ENCODE measurements at places on chromosomes 7 and 10.

DNA sequence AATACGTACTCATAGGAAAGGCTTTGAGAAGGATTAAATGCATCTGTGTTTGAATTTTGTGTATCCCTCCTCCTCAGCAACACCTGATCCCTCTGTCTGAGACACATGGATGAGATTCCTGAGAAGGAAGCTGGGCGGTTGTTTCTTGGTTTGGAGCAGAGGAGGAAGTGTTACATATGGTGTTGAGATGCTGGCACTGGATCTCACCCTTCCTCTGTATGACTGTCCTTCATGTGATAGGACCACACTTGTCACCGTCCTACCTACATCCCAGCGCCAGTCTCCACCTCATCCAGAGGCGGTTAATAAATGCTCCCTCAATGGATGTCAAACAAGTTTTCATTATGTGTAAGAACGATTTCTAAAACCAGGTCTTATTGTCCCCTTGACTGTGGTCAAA lies 49.4 kb upstream of the KLF6 start:
- DNase-seq: no peak

DNA sequence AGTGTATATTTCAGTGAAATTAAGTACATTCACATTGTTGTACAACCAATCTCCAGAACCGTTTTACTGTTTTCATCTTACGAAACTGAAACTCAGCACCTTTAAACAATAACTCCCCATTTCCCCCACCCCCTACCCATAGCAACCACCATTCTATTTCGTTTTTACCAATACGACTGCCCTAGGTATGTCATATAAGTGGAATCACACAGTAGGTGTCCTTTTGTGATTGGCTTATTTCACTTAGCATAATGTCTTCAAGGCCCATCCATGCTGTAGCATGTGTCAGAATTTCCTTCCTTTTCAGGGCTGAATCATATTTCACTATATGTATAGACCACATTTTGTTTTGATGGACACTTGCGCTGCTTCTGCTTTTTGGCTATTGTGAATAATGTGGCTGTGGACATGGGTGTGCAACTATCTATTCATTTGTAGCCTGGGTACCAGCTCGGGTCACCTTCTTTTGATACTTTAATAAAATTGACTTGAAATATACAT lies 34.3 kb upstream of the DLG5 start:
- no peak for DNase-seq

GRCh38 chr10:34094146-34094696 lies 720.9 kb downstream of the PARD3 start:
- no peak for DNase-seq

DNA sequence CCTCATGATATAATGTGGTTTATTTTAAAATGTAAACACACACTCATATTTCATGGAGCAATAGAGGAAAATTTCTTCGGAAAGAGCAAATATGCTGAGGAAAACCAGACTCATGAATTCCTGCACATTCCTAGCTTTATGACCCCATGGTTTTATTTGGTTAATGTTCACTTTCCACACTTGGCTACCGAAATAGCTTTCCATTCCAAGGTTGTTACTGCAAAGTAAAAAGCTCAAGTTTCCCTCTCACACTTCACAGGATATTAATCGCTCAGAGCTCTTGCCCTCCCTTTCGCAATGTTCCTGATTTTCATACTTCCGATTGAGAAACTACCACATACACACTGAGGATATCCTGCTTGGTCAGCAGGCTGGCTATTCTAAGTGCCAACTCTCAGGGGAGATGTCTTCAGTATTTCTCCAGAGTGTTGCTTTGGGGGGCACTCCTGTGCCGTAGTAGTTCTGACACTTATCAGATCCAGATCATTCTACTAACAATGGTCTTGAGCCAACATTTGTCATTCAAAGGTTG lies 77.5 kb upstream of the STEAP1B start:
- no peak for DNase-seq

GRCh38 chr7:148485618-148486017 lies 104.9 kb upstream of the C7orf33 start:
- no peak for DNase-seq

DNA sequence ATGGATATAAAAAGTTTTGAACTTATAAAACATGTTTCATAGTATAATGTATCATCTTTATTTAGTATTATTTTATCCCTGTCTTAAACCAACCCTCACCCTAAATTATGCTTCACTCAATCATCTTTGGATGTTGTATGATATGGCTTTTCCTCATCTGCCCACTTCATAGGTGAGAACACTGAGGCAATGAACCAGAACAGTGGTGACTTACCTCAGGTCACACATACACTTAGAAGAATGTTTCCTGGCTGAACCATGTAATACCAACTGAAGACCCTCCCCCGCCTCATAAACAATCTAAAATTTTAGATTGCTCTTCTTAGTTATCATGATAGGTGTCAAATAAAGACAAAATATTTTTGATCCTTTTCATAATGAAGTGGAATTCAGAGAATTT lies 22.6 kb upstream of the STOX1 start:
- no peak for DNase-seq

DNA sequence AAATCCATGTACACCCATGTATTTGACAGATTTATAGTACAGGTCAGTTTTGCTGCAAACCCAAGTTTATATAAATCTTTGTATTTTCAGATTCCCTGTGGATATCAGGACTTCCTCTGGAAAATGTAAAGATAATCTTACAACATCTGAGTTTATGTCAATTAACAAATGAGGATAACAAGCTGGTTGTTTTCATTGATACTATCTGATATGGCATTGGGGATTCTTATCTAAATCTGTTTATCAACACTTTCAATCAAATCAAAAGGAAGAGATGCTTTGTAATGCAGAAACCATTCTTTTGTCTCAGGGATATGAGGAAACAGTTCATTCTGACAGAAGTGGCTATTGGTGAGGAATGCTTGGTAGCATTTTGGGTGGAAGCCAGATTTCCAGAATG lies 64.9 kb upstream of the FAM204A start:
- no peak for DNase-seq

GRCh38 chr10:3391657-3392056 lies 219.1 kb upstream of the PITRM1 start:
- no peak for DNase-seq

DNA sequence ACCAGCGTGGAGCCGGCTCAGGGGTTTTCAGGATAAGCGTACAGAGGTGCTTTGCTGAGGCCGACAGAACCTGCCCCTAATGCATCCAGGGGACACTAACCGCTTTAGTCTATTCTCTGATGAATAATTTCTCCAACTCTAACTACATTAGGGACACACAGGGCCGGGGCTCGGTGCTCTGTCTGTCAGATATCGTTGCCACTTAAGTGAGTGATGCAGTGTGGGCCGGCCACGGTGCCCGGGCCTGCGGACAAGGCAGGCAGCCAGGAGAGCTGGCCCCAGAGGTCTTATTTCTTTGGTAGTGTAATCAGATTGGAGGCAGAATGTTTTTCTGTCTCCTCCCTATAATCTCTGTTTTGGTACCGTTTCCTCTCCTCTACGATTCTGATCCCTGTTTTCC lies 62.7 kb downstream of the ADRA2A start:
- no peak for DNase-seq

GRCh38 chr10:96319754-96320474 lies 15.7 kb downstream of the DNTT start:
- DNase-seq: no peak

DNA sequence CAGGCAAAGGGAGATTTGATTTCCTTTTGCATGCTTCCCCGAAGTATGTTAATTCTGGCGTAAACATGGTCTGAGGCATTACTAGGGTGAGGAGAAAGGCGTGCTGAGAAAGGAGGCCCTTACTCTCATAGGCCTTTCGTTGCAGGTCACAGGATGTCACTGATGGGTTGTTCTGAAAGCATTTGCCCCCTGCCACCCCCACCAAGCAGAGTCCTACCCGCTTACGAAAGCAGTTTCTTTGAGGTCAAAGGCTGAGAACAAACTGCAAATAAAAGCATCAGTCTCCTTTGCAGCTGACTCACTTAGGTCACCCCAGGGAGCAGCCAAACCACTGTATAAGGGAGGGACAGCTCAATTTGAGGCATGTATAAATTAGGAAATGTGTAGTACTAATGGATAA lies 57.1 kb downstream of the BPGM start:
- DNase-seq: no peak

DNA sequence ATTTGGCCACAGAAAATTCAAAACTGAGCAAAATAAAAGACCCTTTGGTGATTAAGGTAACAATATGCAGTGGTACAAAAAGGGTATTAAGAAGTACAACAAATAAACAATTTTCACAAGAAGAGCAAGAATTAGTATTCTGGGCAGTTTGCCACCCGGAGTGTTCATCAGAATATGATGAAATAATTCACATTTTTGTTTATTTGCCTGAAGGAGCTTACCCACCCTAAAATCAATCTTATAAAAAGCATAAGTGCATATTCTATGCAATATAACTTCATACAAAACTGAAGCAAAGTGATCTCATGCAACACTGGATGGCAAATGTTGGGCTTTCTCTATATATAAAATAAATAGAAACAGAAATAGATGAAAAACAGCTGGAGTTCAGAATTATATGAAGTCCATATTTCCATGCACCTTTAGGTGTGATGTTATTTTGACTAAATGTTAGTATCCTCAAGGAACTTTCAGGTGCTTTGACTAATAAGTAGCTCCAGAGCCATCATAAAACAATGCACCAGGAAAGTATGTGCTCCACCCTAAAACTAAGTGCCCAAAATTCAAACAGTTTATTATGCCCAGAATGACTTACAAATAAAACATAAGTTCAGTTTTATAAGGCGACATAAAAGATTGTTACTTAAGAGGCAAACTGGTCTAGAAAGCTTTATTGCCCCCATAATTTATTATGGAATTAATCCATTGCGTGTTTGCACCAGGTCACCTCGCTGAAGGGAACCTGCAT lies 474.3 kb downstream of the SEMA3D start:
- no peak for DNase-seq

GRCh38 chr7:7720193-7720592 lies 1.8 kb upstream of the RPA3 start:
- no peak for DNase-seq

DNA sequence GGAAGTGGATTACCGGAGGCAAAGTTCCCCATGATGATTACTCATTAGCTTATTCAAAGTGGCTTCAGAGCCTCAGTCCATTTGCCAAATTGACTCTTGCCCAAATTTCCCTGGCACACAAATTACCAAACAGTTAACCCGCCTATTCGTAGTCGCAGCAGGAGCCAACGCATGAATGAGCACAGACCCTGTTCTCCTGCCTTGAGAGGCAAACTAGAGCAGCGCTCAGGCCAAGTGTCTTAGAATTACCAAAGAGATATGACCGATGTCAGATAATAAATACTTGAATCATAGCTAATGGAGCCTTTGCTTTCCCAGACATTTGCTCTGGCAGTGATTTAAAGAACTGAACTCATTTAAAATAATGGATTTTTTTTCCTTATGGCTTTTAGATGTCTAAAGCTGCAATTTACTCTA lies 64.9 kb downstream of the CTTNBP2 start:
- no peak for DNase-seq

- peak; percentile 76 for DNase-seq
Observed at GRCh38 chr7:129501760-129502707, at the start of gene SMKR1. SMKR1 (plus strand) TSS chr7:129502531; CDS start chr7:129502825, 294 bp downstream.

GRCh38 chr7:142855756-142856564 lies 1.1 kb downstream of the EPHB6 start:
- no peak for DNase-seq

- DNase-seq: no peak
Observed at GRCh38 chr10:97779975-97780374, 8.2 kb upstream of the SFRP5 start.

All from stimulated activated CD4-positive, alpha-beta T cell treated with anti-CD3 and anti-CD28 coated beads, Interleukin-12 subunit alpha, Interleukin-12 subunit beta, amount 100 ng/mL, for 24 hours (primary cell).